Omental fat pad (tissue), 4 donors: ENCODE measurements at places on chromosomes 7 and 10.

DNA sequence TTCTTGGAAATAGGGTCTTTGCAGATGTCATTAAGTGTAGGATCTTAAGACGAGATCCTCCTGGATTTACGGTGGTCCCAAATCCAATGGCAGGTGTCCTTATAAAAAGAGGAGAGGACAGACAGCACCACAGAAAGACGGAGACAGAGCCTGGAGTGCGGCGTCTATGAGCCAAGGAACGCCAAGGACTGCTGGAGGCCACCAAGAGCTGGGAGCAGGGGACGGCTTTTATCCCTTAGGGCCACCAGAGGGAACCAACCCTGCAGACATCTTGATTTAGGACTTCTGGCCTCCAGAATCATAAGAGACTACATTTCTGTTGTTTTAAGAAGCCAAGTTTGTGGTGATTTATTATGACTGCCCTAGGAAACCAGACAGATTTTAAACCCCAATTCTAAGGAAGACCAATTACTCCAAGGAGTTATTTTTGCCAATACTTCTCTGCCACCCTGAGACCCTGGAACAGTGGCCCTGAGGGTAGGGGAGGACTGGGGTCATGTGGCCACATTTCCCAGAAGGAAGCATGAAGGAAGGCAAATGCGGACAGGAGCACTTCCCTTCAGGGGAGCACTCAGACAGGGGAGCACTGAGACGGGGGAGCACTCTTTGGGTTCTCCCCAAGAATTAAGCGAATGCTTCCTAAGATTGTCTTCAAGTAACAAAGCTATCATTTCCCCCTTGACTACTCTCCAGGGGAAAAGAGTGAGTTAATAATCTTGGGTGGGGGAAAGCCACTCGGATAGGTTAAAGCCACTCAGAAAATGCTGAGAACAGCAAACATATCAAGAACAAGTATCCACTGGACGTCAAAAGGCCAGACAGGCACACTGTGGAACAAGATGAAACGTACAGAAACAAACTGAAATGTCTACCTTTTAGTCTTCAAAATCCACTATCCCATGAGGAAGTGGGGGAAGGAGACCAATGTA lies 67.5 kb downstream of the CHST15 start:
- no peak for DNase-seq

DNA sequence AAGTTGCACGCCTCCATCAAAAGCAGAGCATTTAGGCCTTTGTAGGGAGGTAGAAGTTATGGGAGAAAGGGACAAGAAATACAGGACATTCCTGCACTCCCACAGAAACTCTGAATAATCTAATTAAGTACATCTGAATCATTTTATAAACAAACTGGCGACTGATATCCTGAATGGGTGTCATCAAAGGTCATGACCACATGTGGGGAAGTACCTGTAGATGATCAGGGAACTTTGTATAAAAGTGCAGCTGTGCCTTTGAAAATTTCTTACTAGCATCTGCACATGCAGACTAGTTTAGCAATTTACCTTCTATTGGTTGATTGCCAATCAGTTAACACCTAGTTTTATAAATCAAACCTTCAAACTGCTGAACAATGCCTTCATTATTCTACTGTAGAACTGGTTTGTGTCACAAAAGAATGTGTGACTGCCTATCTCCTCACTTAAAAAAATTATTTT lies 17.1 kb downstream of the STEAP4 start:
- DNase-seq, result no peak

- no peak for DNase-seq
Measured at GRCh38 chr7:153389261-153389660, 629.7 kb downstream of the ACTR3B start.

- no peak for DNase-seq
Measured at GRCh38 chr10:100847440-100847839, 65.3 kb upstream of the SLF2 start.

DNA sequence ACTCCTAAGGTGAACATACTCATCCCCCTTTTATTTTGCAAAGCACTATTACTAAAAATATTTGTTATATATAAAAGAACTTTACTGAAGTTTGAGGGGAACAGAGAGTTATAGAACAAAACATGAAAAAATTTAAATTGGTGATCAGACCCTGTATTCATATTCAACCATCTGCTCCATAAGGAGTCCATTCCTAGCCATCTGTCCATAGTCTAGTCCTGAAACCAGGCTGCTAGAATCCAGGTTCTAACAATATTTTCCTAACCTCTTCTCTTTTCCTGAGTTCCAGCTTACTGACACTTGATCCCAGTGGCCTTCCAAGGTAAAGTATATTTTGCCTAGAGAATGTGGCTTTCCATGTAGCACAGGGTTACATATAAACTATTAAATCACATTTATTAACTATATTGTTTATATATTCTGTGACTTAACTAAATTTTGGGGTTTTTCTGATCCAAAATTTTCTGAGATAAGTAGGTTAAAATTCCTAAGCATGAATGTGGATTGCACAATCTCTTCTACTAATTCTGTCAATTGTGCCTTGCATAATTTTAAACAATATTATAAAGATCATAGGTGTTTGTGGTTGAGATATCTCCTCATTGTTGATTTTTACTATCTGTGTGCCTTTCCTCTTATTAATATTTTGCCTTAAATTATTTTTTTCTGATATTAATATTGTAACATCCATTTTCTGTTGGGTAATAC lies 137.6 kb upstream of the MAGI2 start:
- no peak for DNase-seq

DNA sequence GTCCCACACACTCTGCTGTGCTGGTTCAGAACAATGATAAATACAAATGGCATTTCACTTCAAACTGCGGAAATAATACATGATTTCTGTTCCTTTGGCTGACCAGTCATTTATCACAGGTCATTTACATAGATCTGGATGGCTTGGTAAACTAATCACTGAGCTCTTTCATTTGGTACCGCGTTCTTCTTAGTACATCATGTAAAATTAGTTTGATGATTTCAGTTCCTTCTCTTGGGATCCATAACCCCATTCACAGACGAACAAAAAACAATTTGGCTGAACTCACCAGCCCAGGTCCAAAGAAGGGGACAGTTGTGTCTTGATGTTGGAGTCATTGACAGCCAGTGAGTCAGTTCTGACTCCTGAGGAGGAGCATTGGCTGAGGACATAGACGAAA lies 689.8 kb downstream of the INHBA start:
- DNase-seq, result no peak

- no peak for DNase-seq
Measured at GRCh38 chr10:48818081-48818480, 121.6 kb downstream of the LRRC18 start.

DNA sequence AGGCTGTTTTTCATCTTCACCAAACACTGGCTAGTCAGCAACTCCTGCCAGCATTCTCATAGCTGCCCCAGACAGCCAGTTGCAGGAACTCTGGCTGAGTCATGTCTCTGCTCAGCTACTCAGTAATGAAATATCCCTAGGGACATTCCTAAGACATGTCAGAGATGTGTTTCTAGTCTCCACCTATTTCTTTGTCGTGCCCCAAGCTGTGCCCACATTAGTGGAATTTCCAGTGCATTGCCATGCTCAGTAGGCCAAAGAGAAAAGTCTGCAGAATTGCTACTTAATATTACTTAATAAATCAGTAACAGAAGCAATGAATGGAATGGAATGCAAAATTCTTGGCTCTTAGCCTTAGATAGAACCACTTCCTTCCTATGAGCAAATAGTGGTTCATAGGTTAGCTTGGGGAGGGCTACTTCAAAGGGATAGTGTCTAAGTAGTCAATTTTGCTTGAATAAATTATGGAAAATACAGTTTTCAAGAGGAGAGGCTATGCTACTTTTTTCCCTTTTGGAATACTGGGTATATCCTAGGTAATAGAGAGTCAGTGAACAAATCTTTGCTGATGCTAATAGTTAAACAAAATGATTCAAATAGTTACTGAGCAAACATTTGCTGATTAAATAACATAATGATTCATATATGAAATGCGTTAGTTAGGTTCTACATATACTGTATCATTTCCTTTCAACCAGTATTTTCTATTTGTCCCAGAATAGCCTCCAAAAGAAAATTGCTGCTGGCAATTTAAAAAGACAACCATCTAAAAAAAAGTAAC lies 23.6 kb upstream of the SEMA3C start:
- DNase-seq, result no peak

DNA sequence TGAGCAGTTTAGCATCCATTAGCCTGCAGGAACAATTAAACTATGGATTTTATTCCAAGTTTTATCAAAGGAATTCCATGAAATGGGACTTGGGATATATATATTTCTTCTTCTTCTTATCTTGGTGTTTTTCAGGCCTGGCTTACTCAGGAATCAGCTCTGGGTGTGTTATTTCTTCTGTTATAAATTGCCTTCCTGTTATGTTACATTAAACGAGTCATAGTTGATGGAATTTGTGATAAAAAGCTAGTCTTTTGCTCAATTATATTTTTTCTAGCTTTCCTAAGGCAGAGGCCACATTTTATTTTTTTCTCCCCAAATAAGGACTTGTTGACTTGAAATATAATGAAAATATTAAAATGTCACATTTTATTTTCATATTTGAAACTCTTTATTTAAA lies 141.3 kb downstream of the EPC1 start:
- no peak for DNase-seq

- no peak for DNase-seq
Measured at GRCh38 chr10:62738916-62739315, 65.6 kb upstream of the ADO start.
